Amniotic epithelial cell (primary cell): ENCODE measurements at places on chromosomes 16 and 17.
A peak's percentile ranks its signal among the peaks of the same experiment; 100 is the strongest.

GRCh38 chr16:48540222-48540900 is 69.6 kb downstream of the N4BP1 start:
- DNase-seq: no peak

DNA sequence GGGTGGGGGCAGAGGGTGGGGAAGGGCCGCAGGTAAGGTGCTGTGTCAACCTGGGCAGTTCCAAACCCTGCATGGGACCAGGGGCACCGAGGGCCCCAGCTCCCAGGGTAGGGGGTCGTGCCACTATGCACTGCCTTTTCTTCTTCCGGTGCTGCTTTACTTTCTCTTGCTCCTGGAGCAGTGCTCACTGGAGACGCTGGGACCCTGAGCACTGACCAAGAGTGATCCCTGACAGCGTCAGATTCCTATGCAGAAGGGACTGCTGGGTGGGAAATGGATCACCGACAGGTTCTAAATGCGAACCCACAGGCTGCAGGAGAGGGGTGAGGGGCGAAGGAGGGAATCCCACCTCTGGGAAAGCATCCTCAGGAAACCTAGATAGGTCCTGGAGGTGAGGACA is 470.1 kb downstream of the SOX9 start:
- DNase-seq: no peak

- peak; percentile 43 for DNase-seq
Measured at GRCh38 chr16:29784901-29785500, 5.5 kb upstream of the KIF22 start.

- DNase-seq: no peak
Measured at GRCh38 chr16:80972611-80973010, 34.1 kb downstream of the CMC2 start.

DNA sequence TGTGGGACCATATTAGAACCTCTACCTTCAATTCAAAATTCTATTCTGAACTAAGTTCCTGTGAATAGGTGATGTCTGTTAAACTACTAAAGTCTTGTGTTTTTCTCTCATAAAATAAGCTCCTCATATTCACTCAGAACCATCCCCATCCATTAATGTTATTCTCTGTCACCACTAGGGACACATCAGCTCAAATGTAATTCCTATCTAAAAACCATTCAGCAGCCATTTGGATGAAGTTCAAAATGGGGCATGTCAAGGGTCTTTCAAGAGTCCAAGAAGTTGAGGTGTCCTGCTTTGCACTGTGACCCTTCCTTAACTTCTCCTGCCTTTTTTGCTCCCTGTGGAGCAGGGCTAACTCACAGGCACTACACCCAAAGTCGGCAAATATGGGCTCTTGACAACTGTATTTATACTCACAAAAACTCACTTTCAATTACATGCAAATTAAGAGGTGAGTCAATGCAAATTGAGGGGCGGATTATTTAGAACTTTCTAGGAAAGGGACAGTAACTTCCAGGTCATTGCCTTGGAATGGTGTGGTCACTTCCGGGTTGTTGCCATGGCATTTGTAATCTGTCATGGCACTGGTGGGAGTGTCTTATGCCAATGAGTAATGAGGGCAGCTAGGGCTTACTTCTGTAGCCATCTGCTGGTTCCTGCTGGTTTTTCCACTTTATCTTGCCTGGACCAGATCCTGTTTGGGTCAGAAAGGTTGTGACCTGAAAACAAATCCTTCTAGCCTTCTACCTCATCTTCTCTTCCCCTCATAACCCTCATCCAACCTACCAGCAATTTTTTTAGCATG is 128.2 kb upstream of the COX10 start:
- peak; percentile 57 for DNase-seq

GRCh38 chr16:86777381-86777946 is 199.1 kb downstream of the FOXL1 start:
- peak; percentile 7 for DNase-seq

- DNase-seq: no peak
Measured at GRCh38 chr17:44113382-44113781, 10.1 kb downstream of the HDAC5 start.

- no peak for DNase-seq
Measured at GRCh38 chr16:57652695-57653471, 15.2 kb upstream of the ADGRG3 start.

DNA sequence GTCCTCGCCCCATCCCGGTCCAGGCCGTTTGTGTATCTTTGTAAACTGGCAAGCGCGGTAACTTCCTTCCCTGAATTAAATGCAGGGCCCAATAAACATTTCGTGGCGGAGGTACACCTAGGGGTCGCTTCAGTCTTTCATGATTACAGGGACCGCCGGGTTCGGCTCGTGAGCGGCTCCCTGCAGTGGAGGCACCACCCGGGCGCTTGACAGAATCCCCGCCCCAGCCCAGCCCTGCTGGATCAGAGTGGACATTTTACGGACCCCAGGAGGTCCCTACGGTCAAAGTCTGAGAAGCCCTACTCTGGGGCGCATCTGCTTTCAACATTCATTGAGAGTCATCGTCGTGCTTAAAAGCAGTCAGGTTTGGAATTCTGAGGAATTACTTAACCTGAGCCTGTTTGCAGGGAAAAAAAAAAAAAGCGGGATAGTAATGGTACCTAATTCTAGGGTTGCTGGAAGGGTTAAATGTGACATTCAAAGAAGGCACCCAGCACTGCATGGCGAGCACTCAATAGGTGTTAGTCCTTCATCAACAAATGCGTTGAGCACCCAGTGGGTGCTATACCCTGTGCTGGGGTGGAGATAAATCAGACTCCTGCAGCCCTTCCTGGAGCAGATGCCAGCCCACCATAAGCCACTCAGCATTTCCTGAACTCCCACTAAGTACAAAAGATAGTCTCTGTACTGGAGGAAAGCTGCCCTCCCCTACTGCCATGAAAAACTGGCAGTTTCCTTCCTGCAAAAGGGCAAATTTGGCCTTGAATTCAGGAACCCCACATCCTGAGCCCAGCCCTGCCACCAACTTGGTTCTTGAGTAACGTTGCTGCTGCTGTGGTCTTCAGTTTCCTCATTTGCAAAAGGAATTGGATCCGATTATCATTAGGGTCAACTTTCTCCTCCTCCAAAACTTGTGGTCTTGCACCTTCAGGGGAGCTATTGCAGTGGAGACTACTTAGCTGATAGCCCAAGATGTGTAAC is 658 bp upstream of the DUSP3 start:
- no peak for DNase-seq

DNA sequence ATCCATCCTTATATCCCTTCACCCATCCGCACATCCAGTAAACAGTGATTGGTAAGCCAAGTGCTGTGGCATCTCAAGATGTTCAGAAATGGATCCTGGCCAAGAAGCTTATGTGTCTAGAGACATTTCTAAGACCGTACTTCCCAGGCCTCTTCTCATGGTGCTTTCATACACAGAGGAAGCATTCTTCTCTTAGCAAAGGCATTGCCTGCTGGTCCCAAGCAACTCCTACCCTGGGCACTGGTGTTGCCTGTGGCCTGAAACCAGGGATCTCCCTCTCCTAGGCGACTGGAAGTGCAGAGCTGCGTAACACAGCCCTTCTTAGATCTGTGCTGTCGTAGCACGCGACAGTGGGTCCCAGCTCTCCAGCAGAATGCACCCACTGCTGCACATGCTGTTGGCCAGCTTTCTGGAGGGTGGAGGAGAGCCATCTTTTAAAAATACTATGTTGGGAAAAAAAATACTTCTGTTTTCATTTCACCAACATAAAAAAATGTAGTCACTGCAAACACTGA is 182.9 kb downstream of the CCDC182 start:
- DNase-seq: no peak

- DNase-seq: peak; percentile 72
Measured at GRCh38 chr16:68985855-68986254, 119.6 kb upstream of the HAS3 start.

DNA sequence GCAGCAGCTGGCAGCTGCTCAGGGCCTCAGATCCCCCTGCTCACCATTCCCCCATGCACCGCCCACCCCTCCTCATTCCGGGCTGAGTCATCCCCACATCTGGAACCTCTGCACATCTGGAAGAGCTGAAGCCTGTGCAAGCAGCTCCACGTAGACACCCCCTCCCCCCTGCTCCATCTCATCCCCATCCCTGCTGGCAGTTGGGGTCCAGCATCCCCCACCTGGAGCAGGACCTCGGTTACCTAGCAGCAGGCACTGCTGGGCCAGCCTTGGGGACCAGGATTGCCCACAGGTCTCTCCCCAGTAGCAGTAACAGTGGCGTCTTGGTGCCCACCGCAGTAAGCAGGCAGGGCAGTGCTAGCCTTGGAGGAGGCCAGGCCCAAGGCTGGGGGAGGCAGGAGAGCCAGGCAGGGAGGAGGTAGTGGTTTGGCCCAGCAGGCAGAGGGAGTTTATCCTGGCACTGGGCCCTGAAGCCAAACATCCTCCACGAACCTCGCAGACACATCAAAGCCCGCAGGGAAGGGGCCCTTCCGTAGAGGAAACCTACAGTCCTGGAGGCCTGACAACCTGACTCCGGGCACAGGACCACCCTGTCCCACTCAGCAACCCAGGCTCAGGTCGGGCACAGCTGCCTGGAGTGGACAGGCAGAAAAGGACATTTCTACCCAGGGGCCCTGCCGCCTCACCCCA is 7.7 kb upstream of the TMEM92 start:
- peak; percentile 80 for DNase-seq

DNA sequence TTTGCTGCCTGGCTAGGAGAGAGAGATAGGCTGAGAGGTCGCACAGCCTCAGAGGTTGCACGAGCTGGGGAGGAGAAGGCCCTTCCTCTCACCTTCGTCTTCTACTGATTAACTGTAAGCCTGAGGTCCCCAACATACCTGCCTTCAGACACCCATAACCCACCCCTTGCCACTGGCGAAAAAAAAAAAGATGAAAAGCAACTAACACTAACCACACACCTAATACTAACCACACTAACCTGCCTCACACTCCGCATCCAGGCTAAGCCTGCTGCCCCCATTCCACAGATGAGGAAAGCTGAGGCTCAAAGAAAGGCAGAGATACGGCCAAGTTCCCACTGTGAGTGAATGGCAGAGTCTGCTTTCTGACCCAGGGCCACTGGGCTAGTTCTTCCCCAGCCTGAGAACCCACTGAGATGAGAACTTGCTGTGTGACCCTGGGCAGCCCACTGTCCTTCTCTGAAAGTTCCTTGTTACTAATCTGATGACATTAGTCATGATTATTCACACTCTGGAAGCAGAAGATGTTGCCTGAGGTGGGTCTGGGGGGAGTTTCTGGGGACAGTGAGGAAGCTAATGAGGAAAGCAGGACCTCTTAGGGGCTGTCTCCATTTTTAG is 4.6 kb downstream of the IL21R start:
- DNase-seq: no peak

- DNase-seq: peak; percentile 53
Measured at GRCh38 chr17:49730078-49730784, 22.5 kb upstream of the SLC35B1 start.

- DNase-seq: peak; percentile 66
Measured at GRCh38 chr16:56789360-56789759, 59.4 kb downstream of the NUP93 start.

- no peak for DNase-seq
Measured at GRCh38 chr17:13302419-13302818, 284.6 kb upstream of the ELAC2 start.

DNA sequence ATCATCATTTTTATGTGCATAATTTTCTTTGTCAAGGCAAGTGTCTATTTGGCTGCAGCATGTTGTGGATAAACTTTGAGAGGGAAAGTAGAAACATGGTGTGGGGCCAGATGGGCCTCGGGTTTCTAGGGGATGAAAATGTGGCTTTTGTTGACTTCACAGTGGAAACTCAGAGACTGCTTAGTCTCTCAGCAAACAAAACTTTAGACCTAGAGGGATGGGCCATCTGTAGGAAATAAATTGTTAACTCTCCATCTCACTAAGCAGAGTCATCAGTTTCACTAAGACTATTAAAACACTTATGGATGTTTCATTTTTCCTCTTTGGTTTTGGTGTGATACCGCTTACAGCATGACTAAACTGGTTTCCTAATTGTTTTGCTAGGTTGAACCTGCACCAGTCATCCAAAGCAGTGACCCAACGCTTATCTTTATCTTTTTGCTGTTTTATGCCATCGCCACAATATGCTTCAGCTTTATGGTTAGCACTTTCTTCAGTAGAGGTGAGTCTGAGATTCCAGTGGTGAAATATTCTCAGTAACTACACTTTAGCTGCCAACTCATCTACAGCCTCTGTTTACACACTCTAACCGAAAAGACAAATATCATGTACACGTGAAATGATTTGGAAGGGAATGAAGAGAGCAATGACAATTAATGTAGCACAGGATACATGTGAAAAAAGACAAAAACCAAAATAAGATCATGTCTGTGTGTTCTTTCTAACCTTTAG is 60.6 kb upstream of the CRYM start:
- peak; percentile 20 for DNase-seq

DNA sequence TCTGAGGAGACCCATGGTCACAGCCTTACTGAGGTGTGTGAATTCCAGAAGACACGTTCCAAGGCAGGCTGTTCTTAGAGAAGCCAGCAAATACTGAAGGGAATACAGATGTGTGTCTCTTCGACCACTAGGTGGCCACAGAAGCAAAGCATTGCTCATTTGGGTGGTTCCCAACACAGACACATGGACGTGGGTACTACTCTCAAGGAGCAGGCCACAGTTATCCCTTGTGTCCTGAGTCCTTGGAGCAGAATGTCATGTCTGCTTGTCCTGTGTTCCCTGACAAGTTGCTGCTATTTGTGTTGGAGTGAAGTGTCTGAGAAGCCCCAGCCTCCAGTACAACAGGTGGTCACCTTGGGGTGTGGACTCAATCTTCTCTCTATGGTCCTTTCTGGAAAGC is 30.3 kb downstream of the HMOX2 start:
- peak; percentile 72 for DNase-seq

GRCh38 chr17:76382351-76382802 is 2.0 kb upstream of the SPHK1 start:
- no peak for DNase-seq

DNA sequence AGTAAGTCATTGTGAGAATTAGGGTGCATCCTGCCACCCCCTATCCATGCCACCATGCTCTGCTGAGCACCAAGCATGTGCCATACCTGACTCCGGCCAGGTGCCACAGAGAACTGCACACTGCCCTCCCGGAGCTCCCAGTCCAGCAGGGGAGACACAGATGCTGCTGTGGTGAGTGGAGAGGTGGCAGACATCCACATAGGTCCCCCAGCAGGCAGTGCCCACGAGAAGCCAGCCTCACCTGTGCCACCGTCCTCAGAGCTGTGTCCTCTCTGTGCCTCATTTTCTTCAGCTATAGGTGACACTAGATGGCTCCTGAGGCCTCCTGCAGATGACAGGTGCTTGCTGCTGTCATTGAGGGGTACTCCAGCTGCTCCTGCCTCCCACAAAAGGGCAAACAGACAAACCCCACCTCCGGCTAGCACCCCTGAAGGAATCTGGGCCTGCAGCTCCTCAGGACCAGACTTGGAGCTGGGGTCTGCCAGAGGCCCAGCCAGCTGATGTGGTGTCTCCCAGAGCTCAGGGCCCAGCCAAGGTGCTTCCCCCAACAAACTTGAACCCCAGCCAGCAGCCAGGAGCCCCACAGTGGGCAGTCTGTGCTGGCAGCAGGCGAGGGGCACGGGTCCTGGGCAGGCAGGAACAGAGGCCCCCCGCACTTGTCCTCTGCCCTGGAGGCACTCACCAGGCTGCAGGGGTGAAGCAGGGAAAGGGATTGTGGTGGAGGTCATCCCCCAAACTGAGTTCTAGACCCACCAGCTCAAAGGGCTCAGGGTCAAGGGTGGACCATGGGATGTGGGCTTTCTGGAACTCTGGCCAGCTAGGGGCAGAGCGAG is 17.1 kb downstream of the FOXJ1 start:
- no peak for DNase-seq

GRCh38 chr16:20901436-20902112 is 1.0 kb downstream of the LYRM1 start:
- DNase-seq: no peak
